ENCODE measurements at places on chromosomes 12 and 14.
A peak's percentile ranks its signal among the peaks of the same experiment; 100 is the strongest.

DNA sequence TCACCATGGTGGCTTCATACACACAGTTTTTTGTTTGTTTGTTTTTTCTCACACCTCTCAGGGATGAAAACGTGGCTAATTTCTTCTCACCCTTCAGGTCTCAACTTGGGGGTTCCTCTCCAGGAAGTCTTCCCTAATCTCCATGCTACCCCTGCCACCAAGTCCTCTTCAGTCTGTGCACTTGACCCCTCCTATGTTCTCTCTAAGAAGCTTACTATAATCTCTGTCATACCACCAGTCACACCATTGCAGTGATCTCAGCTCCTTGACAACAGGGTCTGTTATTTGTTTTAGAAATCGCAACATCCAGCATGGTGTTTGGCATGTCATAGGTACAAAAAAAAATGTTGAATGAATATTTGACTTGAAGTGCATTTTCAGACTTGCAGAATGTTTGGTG, 83.4 kb downstream of the PRORP start:
- no peak for DNase-seq

DNA sequence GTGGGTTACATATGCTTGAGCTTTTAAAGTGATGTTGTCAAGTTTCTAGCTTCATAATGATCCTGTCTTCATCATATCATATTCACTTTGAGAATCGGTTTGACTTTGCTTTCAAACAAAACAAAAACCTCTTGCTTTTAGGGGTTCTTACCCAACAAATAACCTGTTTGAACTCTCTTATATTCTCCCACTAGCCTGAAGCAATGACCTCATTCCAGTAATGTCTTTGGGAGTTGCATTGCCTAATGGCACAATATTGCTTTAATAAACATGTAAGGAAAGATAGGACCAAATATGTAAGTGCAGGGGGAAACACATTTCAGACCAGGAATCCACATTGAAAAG, 27.7 kb downstream of the WBP11 start:
- DNase-seq, result peak; percentile 59

DNA sequence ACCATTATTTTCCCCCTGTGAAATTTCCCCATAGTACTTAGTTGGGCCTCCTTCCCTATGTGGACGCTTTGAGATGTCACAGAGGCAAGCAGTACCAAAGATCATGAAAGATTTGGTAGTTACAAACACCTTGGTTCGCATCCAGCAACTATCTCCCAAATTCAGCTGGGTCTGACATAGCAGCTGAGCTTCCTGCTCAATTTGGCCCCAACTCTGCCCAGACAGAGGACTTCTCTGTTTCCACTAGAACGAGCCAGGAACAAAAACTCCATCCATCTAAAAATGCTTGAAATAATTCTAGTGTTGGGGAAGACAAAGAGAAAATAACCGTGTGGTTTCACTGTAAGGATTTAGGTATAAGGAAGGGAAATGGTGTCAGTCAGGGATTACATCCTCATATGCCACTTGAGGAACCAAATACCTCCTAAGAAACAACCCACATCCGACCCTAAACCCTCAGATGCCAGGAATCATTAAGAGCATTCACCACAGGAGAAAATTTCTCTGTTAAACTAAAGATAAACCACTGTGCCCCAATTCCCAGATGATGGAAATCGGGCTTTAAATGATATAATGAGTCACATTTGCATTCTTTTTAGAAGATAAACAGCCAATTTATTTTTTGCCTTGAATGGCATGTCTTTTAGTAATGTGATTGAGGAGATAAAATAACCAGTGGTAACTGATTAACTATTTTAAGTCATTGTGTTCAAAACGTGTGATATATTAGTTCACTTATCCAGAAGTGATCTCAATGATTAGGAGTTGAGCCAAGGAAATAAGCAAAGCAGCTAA, 103.7 kb upstream of the IFNG-AS1 start:
- DNase-seq, result peak; percentile 27

DNA sequence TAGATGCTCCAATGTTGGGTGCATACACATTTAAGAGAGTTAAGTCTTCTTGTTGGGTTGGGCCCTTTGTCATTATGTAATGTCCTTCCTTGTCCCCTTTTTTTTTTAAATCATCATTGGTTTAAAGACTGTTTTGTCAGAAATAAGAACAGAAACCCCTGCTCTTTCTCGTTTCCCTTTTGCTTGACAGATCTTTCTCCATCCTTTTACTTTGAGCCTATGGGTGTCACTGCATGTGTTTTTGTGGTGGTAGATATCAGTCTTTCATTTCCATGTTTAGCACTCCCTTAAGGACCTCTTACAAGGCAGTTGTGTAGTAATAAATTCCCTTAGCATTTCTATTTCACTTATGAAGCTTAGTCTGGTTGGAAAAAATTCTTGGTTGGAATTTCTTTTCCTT, 47.4 kb downstream of the RTN1 start:
- DNase-seq, result no peak

DNA sequence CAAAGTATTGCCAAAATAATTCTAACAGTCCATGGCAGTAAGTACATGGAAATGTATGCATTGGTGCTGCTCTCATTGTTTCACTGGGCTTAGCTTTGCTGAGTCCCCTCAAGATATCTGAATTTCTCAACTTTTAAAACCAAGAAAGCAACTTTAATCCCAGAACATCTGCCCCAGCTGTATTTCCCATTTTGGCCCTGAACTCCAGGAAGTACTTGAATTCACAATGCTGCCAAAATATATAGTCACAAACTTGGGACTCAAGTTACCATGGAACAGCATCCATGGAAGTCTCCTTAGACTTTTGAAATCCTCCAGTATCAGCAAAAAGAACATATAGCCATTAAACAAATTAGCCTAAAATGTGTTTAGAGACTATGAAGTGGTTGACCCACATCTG, 78.5 kb upstream of the FLRT2 start:
- DNase-seq, result no peak

- no peak for DNase-seq
Measured at GRCh38 chr12:53980104-53980801, 4.7 kb upstream of the HOXC10 start.

DNA sequence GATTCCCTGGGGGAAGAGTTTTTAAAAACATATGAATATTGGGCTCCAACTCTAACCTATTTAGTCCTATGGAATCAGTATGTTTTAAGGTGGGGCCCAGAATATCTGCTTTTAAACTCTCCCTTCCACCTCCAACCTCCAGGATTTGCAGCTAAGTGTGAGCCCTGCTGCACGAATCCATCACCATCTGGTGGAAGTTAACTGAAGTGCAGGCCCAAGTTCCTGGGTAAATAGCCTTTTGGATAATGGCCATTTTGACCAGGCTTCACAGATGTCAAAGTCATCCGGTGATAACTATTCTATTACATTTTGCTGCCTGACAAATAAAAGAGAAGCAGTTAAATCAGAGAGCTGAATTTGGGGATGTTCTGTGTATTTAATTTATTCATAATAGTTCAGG, 58.1 kb upstream of the RMST start:
- peak; percentile 2 for DNase-seq

GRCh38 chr12:109302358-109302757, 6.7 kb downstream of the FOXN4 start:
- no peak for DNase-seq

DNA sequence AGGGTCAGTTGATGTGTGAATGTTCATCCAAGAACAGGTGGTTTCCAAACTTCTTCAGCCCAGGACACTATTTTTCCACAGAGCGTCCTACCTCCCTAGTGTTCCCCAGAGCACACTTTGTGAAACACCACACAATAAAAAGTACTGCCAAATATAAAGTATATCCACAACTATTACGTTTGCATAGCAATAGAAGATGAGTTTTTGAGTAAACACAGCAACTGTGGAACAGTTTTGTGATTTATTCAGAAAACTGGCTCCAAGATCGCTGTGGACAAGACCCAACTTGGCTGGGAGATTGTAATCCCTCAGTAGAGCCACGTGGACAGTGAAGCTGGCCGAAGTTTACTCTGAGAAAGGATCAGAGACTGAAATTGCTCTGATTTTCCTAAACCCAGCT, 14.5 kb upstream of the MAP1LC3B2 start:
- no peak for DNase-seq

DNA sequence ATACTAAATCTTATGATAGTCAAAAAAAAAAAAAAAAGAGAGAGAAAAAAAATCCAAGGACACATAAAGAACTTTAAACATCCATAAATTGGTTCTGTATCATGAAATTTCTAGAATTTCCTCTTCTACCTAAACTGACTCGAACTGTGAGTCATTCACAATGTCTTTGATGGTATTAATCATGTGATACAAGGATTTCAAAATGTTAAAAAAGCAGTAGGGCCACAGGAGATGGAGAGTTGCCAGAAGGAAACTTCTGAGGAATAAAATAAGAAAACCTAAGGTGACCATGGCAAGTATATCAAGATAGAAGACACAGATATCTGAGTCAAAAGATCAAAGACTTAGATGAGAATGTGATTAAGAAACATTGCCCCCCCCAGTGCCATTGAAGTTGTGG, 1320.9 kb upstream of the FLRT2 start:
- DNase-seq, result no peak

DNA sequence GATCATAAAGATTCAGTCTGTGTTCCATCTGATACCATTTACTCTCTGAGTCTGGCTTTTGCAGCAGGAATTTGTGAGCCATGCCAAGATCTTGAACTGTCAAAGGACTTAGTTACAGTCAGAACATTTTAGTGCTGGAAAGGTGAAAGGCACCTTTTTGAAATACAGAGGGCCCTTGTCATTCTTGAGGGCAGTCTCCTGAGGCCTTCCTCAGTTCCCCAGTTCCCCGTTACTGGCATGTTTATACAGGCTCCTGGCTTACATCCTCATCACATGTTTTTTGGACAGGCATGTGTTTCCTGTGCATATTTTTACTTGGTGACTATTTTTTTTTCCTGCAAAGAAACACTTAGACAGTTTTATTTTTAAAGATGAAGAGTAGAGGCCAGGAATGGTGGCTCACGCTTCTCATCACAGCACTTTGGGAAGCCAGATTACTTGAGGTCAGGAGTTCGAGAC, 21.0 kb downstream of the CFAP54 start:
- DNase-seq, result no peak

DNA sequence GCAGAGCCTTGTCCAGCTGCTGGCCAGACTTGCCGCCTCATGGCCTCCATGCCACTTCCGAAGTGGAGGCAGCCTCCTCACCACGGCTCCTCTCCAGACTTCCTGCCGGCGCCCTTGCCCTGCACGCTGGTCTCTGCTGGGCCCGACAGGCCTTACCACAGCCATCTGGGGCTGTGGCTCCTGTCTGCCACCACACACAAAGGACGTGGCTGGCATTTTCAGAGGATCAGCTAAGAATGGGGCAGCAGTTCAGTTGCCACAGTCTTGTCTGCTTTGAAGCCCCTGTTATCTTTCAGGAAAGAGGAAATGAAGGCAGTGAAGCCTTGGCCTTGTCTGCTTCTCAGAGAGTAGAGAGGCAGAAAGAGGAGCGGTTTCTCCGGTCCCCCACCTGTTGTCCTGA, 178.0 kb upstream of the FKBP4 start:
- no peak for DNase-seq

DNA sequence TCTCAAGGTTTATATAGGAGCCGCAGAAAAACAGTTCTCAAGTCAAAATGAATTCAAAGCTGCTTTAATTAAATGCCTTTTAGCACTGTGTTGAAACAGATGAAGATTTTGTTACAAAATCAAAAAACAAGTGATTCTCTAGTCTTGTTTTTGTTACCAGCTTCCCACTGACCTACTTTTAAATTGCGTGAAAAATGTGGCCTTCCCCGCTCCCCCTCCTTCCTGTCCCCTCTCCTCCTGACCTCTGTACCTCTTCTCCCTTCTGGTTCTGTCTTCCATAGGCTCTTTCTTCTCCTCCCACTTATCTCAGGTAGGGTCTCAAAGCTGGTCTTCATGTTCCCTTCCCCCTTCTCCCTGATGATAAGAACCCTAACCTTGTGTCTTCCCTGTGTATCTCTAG, 90.0 kb upstream of the MDM1 start:
- DNase-seq, result no peak

GRCh38 chr14:65718629-65719028, 306.1 kb downstream of the FUT8 start:
- DNase-seq, result no peak

GRCh38 chr14:99716091-99716849, 32.2 kb downstream of the CYP46A1 start:
- DNase-seq, result no peak

GRCh38 chr12:56521209-56521589, 421 bp upstream of the RBMS2 start:
- DNase-seq, result no peak

- peak; percentile 84 for DNase-seq
Measured at GRCh38 chr12:127145929-127146789, 1120.8 kb upstream of the TMEM132C start.

GRCh38 chr14:91582761-91583160, 72.7 kb upstream of the PPP4R3A start:
- no peak for DNase-seq

- no peak for DNase-seq
Measured at GRCh38 chr14:73630009-73630780, 14.6 kb upstream of the DNAL1 start.

DNA sequence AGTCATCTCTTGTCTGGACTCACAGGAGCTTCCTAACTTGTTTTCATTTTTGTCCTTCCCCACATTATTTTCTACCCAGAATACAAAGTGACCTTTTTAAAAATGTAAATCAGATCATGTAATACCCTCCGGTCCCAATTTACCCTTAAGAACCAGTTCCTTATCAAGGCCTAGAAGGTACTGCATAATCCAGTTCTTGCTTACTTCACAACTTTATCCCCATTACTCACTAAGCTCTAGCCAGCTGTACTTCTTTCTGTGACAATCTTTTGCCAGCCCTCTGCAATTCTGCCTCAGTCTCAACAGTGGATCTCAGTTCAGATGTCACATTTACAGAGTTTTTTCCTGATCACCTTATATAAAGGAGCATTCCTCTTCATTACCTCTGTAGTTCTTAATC, 11.6 kb downstream of the RAP1B start:
- no peak for DNase-seq

DNA sequence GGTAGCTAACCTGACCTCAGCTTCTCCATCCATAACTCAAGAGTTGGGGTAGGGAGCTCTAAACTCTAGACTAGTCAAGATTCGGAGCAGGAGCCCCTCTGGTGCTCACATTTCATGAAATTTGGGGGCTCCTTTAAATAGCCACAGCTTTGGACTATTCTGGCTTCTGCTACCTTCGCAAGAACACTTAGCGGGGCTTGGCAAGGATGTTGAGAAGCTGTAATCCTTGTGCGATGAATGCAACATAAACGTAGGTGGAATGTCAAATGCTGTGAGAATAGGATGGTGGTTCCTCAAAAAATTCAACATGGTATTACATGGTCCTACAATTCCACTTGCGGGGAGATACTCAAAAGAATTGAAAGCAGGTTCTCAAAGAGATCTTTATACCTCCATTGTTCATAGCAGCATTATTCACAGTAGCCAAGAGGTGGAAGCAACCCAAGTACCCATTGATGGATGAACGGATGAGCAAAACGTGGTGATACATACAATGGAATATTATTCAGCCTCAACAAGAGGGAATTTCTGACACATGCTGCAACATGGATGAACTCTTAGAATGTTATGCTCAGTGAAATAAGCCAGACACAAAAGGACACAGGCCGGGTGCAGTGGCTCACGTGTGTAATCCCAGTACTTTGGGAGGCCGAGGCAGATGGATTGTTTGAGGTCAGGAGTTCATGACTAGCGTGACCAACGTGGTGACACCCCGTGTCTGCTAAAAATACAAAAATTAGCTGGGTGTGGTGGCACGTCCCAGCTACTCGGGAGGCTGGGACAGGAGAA, 73.8 kb downstream of the ACTN1 start:
- no peak for DNase-seq

- DNase-seq, result peak; percentile 74
Measured at GRCh38 chr14:69107407-69108003, 45.4 kb downstream of the DCAF5 start.

- no peak for DNase-seq
Measured at GRCh38 chr12:447141-447540, 12.6 kb upstream of the B4GALNT3 start.

GRCh38 chr14:51862860-51863259, 2.4 kb downstream of the GNG2 start:
- DNase-seq, result no peak
